ENCODE measurements at places on chromosomes 2 and 18.
A peak's percentile ranks its signal among the peaks of the same experiment; 100 is the strongest.

DNA sequence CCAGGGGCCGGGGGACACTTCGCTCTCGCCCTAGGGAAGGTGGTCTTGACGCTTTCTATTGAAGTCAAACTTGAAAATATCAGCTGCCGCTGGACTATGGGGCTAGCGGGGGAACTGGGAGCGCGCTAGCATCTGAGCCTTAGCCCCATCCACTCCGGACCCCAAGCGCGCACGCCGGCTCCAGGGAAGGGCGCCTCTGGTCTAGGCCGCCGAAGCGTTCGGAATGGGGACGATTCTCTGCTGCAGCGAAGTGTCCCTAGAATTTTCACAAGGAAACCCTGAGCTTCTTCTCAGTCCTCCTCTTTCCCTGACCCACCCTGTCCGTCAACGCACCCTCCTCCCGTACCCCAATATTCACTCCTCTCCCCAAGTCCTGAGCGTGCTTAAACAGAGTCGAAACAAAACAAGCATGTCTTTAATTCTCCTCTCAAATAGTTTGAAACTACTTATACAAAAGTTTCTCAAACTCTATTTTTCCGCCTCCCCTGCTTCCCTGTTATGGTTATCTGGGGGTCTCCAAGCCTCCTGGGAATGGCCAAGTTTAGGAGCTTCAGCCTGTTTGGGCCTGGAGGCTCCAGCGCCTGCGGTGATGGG lies 5.0 kb downstream of the RAX start:
- no peak for DNase-seq

- DNase-seq, result no peak
These were observed 14.7 kb upstream of the PUM2 start for GRCh38 chr2:20365249-20365817.

DNA sequence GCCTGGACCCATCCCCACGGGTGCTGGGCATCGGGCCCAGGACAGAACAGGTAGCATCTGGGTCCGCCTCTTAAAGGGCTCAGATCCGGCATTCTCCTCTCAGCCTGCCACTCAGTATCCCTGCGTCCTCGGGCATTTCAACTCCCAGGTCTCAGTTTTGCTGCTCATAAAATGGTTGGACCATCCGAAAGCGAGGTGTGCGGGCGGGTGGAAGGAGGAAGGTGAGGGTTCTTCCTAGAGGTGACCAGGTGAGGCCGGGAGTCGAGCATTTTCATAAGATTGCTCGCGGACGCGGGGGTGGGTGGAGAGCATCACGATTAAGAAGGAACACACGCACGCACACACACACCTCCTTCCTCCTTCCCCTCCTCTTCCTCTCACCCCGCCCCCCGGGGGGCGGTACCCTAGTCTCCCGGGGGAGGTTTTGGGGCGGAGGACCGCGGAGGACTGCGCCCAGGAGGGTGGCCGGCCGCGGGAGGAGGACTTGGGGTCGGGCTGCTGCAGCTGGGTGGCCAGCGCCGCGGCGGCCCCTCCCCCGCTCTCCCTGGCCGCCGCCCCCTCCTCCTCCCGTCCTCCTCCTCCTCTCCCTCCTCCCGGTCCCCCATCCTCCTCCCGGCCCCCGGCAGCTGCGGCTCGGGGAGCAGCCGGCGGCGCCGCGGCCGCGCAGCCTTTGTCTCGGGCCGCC lies 97.9 kb upstream of the GPR45 start:
- no peak for DNase-seq

DNA sequence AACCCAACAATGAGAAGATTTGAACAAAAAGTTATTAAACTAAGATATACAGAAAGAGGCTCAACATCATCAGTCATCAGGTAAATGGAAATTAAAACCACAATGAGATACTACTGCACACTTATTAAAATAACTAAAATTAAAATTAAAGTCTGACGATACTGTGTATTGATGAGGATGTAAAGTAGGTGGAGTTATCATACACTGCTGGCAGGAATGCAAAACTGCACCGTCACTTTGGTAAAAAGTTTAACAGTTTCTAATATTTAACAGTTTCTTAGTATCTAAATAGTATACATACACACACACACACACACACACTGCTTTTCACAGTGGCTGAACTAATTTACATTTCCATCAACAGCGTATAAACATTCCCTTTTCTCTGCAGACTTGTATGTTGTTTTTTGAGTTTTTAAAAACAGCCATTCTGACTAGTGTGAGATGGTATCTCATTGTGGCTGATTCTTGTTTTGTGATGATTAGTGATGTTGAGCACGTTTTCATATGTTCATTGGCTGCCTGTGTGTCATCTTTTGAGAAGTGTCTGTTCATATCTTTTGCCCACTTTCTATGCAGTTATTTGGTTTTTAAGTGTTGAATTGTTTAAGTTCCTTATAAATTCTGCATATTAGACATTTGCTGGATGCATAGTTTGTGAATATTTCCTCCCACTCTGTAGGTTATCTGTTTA lies 726.9 kb upstream of the CHAC2 start:
- DNase-seq, result no peak

DNA sequence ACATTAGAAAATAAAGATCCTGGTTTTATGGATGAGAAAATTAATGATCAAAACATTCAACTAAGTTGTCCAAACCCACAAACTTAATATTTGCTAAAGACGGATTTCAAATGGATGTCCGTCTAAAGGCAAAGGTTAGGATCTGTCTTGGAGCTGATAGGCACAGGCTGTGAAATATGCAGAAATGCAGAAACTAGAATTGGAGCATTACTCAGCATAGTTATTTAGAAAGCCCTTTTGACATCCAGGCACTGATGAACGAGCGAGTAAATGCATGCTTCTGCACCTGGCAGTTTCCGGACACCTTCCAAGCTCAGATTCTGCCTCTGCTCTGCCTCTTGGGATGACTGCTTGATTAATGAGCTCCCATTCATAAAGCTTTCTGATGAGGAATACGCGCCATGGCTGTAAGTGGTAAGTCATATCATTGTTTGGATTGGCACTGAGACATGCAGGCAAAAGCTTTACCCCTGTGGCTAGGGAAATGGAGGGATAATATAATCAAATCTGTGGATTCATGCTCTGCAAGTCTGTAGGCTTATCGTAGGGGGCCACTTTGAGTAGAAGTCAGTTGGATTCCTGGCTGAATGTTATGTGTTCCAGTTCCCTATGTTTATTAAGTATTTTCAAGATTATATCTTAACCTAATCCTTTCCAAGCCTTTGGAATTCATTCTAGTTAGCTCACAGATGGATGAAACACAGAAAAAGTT lies 2176.3 kb upstream of the CELF4 start:
- DNase-seq, result peak; percentile 59

All from NCI-H446 (cell line).